ENCODE measurements at places on chromosomes 6 and 20. TPM values are rescaled to one million over a fixed set of nuclear protein-coding genes. Genes with fewer than 3 reads are reported as not detected.

GRCh38 chr20:60097285-60097684 lies 139.1 kb downstream of the CDH26 start:
- no peak for DNase-seq

GRCh38 chr6:43736211-43736786 lies 33.7 kb upstream of the VEGFA start:
- DNase-seq: no peak

GRCh38 chr6:144477396-144477795 lies 192.3 kb downstream of the UTRN start:
- peak; percentile 16 for DNase-seq

DNA sequence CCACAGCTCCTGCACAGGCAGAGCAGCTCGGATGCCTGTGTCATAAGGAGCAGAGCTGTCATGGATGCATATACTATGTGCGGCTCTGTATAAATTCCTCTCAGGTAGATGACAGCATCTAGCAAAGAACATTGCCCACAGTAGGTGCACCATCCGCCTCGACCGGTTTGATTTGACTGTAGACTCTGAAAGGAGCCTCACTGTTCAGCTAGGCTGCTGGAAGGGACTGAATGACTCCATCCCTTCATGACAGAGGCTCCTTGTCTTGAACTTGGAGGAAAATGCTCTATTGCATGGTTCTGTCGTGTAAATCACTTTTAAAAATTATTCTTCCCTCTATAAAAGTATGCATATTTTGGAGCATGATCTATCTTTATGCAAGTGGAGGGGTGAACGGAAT lies 128.8 kb upstream of the QKI start:
- no peak for DNase-seq

The CST2 gene
- total RNA-seq: not detected

The XKR7 gene
- not detected for total RNA-seq

DNA sequence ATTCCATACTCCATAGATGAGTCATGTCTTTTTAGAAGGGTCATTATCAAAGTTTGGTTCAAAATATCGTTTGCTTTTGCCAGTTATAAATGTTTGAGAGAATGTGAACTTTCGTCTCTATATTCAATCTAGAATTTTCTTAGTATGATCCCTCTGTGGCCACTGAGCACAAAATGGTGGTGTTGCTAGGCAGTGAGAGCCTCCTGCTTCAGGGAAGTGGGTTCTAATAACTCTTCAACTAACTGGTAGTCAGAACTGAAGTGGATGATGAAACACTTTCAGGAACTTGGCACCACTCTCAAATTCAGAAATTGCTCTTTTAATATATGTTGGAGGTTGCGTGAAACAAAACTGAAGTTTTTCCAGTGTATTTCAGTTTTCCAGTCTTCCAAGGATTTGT lies 125.0 kb upstream of the DOK5 start:
- no peak for DNase-seq

The MYLK4 gene
- total RNA-seq: 0.10 TPM

DNA sequence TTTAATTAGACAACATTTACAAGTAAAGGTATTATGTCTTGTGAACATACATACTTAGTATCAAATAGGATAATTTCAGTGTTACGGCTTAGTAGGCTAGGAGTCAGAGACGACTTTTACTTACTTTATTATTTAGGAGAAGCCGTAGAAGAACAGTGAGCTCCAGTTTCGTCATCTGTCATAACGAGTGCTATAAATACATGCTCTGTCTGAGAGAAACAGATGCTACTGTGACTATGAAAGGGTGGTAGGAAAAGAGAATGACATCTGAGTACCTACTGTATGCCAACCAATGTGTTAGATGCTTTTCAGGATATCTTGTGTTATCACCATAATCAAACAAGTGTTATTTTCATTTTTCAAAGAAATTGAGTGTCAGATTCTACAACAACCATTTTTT lies 119.0 kb downstream of the EYA4 start:
- DNase-seq: no peak

- DNase-seq: peak; percentile 13
These were observed 404.2 kb upstream of the CITED2 start for GRCh38 chr6:139778688-139779087.

Data from HFFc6 (cell line).